ENCODE measurements at places on chromosomes 16 and 17. TPM values are rescaled to one million over a fixed set of nuclear protein-coding genes. Genes with fewer than 3 reads are reported as not detected.

The TMEM107 gene
- 11.0 TPM for total RNA-seq

GRCh38 chr17:37650419-37651003 is 7.3 kb upstream of the DDX52 start:
- DNase-seq = no peak

DNA sequence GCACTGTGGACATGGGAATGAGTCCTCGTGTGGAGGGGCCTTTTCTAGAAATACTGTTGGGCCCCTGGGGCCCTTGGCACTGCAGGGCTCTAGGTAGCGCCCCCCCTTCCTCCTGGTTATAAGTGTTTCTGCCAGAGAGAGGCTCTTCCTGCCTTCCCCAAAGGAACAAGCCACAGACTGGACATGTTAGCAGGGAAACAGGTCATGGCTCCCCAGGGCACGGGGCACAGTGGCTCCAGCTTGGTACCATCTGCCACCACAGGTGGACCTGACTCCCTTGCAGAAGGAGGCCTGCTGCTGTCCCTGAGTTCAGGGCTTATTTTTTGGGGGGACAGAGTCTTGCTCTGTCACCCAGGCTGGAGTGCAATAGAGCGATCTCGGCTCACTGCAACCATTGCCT is 8.8 kb downstream of the PDK2 start:
- no peak for DNase-seq

The PITPNM3 gene
- total RNA-seq = 1.2 TPM
